ENCODE measurements at places on chromosomes 1 and 21. TPM values are rescaled to one million over a fixed set of nuclear protein-coding genes. Genes with fewer than 3 reads are reported as not detected.

Gene SLC37A1
- 7.9 TPM for total RNA-seq

DNA sequence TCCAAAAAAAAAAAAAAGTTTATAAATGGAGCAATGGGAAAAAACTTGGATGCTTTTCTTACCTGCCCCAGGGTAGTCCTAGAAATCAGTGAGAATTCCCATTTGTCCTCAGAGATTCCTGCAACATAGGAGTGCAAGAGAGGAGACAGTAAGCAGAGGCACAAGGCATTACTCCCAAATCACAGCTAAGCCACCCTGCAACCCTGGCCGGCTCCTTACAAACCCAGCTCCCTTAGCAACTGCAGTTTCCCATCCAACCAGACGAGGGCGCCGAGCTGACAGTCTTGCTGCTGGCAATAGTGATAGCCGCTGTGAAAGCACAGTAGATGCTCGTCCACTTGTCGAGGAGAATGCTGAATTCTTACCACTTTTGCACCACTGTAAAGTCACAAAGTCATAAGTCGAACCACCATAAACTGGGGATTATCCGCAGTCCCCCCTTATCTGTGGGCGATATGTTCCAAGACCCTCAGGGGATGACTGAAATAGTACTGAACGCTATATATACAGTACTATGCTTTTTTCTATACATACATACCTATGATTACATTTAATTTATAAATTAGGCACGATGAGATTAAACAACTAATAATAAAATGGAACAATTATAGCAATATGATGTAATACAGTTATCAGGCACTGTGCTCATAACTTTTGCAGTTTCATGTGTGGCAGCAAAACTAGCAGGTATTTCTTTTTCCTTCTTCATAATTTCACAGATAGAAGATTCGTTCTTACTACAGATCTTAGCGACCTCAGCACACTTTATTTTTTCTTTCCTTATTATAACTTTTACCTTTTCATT lies 6.0 kb upstream of the PITHD1 start:
- DNase-seq = peak; percentile 84

DNA sequence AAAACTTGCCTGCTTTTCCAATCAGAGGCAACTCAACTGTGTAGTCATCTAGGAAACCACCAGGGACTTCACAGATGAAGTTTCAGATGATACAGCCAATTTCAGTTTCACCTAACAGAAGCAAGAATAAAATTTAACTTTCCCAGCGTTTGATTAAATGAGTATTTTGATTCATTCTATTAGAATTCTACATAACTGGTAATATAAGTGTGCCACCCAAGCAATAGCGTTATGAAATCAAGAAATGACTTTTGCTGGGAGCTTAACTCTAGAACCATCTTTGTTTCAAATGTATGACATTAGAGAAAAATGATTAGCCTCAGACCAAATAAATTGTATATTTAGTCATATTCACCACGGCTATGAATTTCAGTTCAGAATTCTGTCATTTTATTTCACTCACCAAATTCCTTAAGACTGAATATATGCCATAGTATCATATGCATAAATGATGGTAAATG lies 239.3 kb downstream of the NRIP1 start:
- no peak for DNase-seq

Gene BARHL2
- not detected for total RNA-seq

GRCh38 chr1:27011976-27012563 lies 580 bp downstream of the TENT5B start:
- no peak for DNase-seq

- DNase-seq = peak; percentile 52
Measured at GRCh38 chr21:39004634-39005501, 178.4 kb downstream of the PSMG1 start.

DNA sequence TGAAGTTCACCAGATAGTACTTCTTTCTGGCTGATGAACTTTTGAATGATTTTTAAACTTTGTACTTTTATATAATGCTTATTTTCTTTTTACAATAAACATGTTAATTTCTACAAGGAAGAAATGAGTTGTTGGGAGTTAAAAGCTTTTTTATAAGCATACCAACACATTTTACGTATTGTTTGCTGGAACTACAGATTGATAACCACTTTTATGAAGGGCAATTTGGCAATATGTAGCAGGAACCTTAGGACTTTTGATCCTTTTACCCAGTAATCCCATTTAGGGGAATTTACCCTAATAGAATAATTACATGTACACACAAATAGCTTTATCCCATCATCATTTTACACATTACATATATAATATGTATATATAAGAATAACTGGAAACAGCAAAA lies 16.3 kb downstream of the PRPF38A start:
- no peak for DNase-seq

GRCh38 chr1:38034871-38035270 lies 11.7 kb downstream of the POU3F1 start:
- no peak for DNase-seq

Gene SPRR2F
- not detected for total RNA-seq

GRCh38 chr1:162908780-162909179 lies 47.8 kb upstream of the CCDC190 start:
- DNase-seq = no peak

DNA sequence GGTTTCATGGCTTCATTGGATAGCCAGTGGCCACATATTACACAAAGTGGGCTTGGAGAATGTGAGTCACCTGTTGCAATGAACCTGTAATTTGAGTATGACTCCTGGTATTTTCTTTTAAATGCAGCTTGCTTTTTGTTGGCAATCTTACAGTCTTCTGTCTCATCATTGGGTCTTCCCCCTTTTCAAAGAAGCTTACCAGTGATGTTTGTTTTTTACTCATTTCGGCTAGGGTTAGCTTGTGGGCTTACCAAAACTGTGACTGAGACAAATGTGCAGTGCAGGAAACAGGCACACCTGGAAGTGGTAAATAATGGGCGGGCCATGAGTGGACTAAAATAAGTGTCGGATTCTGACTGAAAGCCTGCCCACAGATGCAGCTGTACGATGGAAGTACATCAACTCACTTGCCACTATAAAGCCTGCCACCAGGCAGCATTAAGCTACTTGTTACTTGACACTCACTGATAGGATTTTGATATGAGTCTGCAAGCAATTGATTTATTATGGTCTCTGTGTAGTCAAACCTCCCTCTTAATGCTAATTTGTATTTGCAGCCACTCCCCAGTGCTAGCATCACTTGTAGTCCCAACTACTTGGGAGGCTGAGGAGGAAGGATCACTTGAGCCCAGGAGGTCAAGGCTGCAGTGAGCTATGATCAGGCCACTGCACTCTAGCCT lies 4.2 kb downstream of the HHAT start:
- no peak for DNase-seq

Gene OR2T33
- total RNA-seq = not detected

GRCh38 chr1:95207223-95207935 lies 26.6 kb upstream of the RWDD3 start:
- no peak for DNase-seq

Gene CHIA
- 0.14 TPM for total RNA-seq

GRCh38 chr1:109167001-109167506 lies 46.7 kb upstream of the SARS1 start:
- DNase-seq = no peak

Gene TP73
- total RNA-seq = not detected

Gene GJA8
- not detected for total RNA-seq

DNA sequence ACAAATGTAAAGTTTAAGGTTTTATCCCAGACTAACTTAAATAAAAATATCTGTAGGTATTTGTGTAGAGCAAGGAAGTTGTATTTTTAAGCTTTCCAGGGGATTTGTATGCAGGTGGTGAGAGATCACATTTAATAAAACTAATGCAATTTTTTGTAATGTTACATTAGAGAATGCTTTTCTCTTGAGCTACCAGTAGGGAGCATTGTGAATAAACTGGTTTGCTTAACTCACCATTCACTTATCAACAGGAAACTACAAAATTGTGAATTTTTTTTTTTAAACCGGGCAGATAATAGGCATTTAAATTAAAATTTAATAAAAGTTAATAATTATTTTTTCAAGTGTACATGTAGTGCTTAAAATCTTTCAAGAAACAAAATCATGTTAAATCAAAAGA lies 78.6 kb downstream of the IVNS1ABP start:
- DNase-seq = no peak

DNA sequence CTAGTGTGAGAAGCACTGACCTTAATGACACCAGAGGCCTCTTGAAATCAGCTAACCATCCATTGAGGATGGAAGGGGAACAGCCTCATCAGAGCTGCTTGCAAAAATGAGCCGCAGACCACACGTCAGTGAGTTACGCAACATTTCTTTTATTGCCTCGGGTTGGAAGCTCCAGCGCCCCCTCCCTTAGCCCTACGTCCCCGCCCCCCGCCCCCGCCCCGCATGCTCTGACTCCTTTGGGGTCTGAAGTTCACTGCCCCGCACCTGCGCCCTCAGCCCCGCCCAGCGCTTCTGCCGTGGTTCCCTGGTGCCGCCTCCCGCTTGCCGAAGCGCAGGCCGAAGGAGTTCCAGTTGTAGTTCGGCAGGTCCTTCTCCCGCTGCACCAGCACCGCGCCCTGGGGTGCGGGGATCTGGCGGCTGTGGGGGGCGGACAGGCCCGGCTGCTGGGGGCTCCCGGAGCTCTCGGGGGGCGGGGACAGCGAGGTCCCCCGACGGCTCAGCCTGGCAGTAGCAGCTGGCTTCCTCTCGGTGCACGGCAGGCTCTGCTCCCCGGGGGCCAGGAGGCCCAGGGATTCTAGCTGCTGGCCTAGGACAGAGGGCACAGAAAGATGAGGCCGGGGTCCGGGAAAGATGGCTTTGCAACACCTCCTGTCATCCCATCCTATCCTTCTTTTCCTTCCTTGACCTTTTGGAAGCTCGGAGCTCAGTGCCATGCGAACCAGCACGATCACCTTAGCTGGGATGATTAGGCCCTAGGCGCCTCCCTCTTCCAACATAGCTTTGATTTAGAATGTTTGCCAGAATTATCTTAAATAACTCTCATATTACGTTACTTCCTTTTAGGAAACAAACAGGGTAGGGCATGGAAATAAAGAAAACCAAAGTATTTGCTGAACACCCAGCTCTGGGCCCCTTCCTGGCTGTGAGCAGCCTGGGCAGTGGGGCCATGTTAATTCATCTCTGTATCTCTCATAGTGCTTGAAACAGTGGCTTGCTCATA lies 5.8 kb downstream of the KISS1 start:
- DNase-seq = peak; percentile 43

Gene SLC30A2
- not detected for total RNA-seq

Gene TDRD5
- 0.76 TPM for total RNA-seq

GRCh38 chr1:168466714-168467131 lies 77.1 kb downstream of the XCL2 start:
- DNase-seq = no peak

DNA sequence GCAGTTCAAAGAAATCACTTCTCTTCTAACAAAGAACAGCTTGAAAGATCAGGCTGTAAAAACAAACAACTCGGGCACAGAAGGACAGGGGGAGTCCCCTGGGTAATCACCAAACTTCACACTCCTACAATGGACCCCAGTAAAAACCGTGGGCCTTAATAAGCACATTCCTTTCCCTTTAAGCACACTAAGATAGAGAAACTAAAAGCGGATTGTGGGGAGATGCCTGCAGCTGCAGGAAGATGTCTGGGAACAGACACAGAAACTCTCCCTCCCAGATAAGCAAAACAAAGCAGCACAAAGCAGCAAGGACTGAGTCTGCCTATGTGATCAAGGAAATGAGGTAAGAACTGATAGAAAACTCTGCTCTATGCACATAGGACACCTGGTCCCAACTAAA lies 37.6 kb upstream of the CTBS start:
- no peak for DNase-seq

GRCh38 chr21:22758478-22758877 lies 1760.3 kb downstream of the NCAM2 start:
- no peak for DNase-seq

Gene PPFIA4
- total RNA-seq = 6.5 TPM

Gene GREM2
- total RNA-seq = 0.59 TPM

DNA sequence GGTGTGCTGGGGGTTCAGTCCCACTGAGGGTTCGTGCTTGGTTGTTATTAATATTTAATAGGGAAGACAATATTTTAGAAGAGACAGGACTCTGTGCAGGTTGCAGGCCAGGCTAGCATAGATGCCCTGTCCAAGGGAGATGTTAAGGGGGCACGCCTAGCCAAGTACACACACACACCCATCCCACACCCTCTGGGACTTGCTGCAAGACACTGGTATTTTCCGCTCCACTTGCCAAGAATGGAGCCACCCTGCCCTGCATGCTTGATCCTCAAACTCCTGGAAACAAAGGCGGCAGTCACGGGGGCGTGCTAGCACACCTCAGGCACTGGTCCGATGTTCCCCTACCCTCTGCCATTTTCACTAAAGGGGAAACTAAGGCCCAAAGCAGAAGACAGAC lies 99.1 kb downstream of the MRPL37 start:
- DNase-seq = no peak

GRCh38 chr1:1232208-1232795 lies at the start of gene B3GALT6:
B3GALT6 (plus strand) TSS chr1:1232237; CDS start chr1:1232279, 42 bp downstream.
- no peak for DNase-seq

- DNase-seq = no peak
Measured at GRCh38 chr1:99139876-99140275, 124.4 kb upstream of the PLPPR4 start.

Gene LAMC2
- 2.1 TPM for total RNA-seq

DNA sequence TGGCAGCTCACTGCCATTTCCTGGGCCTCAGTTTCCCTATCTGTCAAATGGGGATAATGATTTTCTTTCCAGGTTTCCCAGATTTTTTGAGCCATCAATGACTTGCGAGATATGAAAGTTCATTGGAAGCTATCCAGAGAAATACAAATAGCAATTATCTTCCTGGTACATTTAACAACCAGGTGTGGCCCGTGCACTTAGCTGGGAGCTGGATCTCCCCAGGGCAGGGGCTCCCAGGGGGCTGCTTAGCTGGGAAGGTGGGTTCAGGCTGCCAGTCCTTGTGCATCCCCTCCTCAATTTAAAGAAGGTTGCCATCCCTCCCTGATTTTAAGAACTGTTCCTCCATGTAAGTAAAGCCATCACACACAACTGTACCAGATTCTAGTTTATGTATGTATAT lies 3.6 kb upstream of the TMEM54 start:
- no peak for DNase-seq

- no peak for DNase-seq
Measured at GRCh38 chr1:222784916-222785315, 29.9 kb upstream of the DISP1 start.

DNA sequence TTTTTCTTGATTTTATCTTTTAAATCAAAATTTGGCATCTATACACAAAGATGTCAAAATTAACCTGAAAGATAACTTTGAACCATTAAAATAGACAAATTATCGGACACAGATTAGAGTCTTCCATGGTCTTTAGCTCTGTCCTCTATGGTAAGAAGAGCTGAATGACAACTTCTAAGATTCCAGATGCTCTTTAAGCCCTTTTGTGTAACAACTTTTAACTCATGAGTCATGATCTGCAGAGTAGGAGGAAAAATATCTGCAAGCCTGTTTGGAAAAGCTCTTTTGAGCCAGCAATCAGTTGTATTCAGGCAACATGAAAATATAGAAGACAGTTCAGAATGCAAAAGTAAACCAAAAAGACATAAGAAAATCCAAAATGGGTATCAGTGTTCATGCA lies 37.8 kb downstream of the TTC13 start:
- no peak for DNase-seq

- no peak for DNase-seq
Measured at GRCh38 chr1:2188336-2188735, 6.2 kb downstream of the FAAP20 start.

Measured in uterus (tissue), 4 donors.